ENCODE measurements at places on chromosomes 6 and 20. TPM values are rescaled to one million over a fixed set of nuclear protein-coding genes. Genes with fewer than 3 reads are reported as not detected.
A peak's percentile ranks its signal among the peaks of the same experiment; 100 is the strongest.

POPDC3 gene
- total RNA-seq, result not detected

VAPB gene
- total RNA-seq, result 32.6 TPM

AVP gene
- total RNA-seq, result not detected

PNPLA1 gene
- not detected for total RNA-seq

C6orf132 gene
- 0.29 TPM for total RNA-seq

- H3K27me3 ChIP-seq, result no peaks in the 10 kb centered on the region
- no peaks in the 10 kb centered on the region for H3K36me3 ChIP-seq
- H3K4me1 ChIP-seq, result no peaks in the 10 kb centered on the region
- no peak for DNase-seq
- no peak overlapping the region for H3K27ac ChIP-seq
Observed at GRCh38 chr20:44660581-44660980, 9.1 kb upstream of the ADA start.

DNA sequence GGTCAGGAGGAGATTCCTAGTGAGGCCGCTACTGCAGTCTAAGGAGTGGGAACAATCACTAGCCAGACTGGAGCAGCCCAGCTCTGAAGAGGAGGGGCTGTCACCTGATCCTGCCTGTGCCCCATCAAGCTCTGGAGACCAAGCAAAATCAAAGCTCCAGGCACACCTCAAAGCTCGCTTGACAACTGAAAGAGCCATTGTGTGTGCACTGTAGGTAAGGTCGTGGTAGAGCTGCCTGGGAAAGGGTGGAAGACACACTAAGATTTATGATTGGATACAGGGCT, 58.2 kb downstream of the CSE1L start:
- H3K36me3 ChIP-seq, result peaks cover 4% of the 10 kb centered on the region
- no peak overlapping the region for H3K4me3 ChIP-seq
- no peaks in the 10 kb centered on the region for H3K27me3 ChIP-seq
- no peak overlapping the region for H3K27ac ChIP-seq

DNA sequence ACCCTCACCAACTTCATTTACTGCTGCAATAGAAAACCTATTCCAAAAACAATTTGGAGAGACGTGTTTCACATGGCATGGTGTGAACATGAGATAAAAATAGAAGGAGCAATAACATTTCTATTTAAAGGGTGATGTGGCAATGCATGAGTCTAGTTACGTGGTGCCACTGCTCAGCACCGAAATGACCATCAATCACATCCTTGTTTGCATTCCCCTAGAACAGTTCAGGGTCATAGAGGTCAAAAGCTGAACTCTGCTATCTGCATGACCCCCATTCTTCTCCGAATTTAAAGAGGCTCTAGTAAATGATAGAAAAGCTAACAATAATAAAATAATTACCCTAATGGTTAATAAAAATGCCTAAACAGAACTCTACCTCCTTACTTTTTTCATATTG, 29.5 kb downstream of the ROS1 start:
- no peaks in the 10 kb centered on the region for H3K27me3 ChIP-seq
- H3K27ac ChIP-seq, result no peak overlapping the region
- H3K4me1 ChIP-seq, result peaks cover 36% of the 10 kb centered on the region
- no peak for DNase-seq
- H3K4me3 ChIP-seq, result no peak overlapping the region

- DNase-seq, result no peak
- no peaks in the 10 kb centered on the region for H3K36me3 ChIP-seq
- no peaks in the 10 kb centered on the region for H3K27me3 ChIP-seq
- H3K4me3 ChIP-seq, result no peak overlapping the region
- no peaks in the 10 kb centered on the region for H3K4me1 ChIP-seq
Observed at GRCh38 chr20:37686762-37687477, 6.9 kb upstream of the CTNNBL1 start.

- H3K36me3 ChIP-seq, result peaks cover 10% of the 10 kb centered on the region
- H3K4me3 ChIP-seq, result no peak overlapping the region
- H3K4me1 ChIP-seq, result no peaks in the 10 kb centered on the region
- no peak overlapping the region for H3K27ac ChIP-seq
Observed at GRCh38 chr6:158766621-158767455, 52.3 kb downstream of the EZR start.

DNA sequence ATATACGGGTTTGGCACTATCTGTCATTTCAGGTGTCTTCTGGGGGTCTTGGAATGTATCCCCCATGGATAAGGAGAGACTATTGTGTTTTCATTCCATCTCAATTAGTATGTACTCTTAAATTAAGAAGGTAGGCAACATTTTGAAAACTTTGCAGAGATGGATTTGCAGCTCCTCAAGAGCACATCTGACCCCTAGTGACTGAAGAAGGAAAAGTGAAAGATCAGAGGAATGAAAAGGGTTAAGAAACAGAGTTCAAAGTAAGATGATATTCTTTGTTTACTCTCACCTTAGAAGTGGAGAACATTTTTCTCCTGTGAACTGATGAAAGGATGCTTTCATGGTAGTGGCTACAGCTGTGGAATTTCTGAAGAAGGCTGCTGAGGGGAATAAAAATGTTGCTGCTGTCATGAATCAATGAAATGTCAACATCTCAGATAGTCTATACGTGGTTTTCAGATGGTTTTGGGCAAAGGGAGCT, 41.5 kb downstream of the SH3BGRL2 start:
- H3K4me3 ChIP-seq, result no peak overlapping the region
- no peak overlapping the region for H3K27ac ChIP-seq
- no peaks in the 10 kb centered on the region for H3K27me3 ChIP-seq
- H3K36me3 ChIP-seq, result peaks cover 5% of the 10 kb centered on the region
- H3K4me1 ChIP-seq, result no peaks in the 10 kb centered on the region
- no peak for DNase-seq

DNA sequence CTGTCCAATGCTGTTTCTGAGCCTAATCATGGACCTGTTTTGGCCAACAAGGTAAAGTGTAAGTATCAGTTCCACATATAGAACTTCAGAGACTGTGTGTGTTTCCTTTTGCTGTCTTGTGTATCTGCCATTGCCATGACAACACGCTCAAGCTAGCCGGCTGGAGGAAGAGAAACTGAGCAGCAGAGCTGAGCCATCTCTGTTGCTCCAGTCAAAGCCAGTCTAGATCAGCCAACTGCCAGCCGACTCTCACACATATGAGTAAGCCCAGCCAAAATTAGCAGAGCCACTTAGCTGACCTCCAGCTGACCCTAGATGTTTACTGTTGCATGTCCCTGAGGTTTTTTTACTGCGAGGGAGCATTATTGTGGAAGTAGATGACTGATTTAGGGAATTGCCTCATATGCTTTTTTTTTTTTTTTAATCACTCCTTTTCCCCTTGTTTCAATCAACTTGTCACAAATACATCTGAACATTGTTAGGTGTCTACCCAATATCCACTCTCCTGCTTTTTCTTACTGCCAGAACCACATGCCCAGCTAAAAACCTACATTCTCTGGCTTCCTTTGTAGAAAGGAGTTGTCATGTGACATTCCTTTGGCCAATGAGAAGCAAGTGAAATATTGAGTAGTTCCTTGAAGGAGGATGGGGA, 304.3 kb upstream of the SUPT3H start:
- DNase-seq, result no peak
- H3K27ac ChIP-seq, result no peak overlapping the region
- no peaks in the 10 kb centered on the region for H3K36me3 ChIP-seq
- no peaks in the 10 kb centered on the region for H3K4me1 ChIP-seq

GRCh38 chr6:73579851-73580246, 59.0 kb upstream of the EEF1A1 start:
- H3K36me3 ChIP-seq, result no peaks in the 10 kb centered on the region
- no peaks in the 10 kb centered on the region for H3K27me3 ChIP-seq
- DNase-seq, result peak; percentile 52
- no peak overlapping the region for H3K4me3 ChIP-seq
- H3K4me1 ChIP-seq, result peaks cover 15% of the 10 kb centered on the region

DNA sequence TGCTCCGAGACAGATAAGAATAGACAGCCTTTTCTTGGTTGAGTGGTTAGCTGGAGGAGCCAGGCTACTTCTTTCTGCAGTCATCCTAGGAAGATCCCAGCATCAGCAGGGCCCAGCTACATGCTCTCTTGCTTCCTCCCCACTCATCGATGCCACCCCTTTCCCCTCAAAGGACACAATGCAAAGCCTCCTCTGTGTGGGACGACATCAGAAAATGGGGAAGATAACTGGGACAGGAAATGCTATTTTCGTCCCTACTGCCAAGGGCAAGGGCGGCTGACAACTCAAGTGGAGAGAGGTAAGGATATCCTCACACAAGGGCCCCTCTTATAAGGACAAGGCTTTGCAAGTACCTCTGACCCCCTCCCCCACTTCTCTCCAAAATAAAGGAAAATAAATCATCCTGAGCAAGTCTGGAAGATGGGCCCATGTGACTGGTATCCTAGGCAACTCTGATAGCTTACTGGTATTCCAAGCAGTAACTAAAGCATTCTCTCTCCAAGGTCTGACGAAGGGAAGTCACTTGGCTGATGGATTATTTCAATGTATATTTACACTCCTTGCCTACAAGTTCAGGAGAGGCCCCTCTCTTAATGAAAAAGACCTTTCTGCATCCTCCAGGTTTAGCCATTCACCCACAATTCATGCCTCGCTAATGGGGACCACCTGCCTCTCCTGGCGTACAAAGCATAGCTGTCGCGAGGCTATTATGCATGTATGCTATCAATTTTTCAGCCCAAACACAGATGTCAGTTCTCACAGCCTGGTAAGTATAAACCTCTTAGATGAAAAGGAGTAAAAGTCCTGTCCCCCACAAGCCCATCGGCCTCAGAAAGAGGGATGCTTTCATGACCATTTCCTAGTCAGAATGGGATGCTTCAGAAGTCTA, 11.3 kb downstream of the ELMO2 start:
- no peak overlapping the region for H3K4me3 ChIP-seq
- H3K36me3 ChIP-seq, result no peaks in the 10 kb centered on the region
- H3K27ac ChIP-seq, result no peak overlapping the region

DNA sequence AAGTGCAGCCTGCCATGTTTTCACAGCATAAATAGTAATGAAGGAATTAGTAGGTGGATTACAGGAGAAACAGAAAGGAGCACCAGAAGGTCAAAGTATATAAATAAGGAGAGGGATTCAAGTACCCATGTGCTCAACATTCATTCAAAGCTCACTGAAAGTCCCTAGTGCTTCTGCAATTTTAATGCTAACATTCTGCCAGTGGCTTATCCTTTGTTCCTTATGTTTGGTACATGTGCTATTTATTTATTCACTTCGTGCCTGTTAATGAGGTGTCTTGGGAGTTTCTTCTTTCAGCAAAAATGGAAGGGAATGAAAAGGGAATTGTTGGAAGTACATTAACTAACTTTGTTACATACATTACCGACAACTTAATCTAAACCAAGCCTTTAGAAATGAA, 105.7 kb downstream of the CRYBG1 start:
- no peaks in the 10 kb centered on the region for H3K4me1 ChIP-seq
- no peak overlapping the region for H3K27ac ChIP-seq
- H3K36me3 ChIP-seq, result no peaks in the 10 kb centered on the region
- no peak for DNase-seq

- no peak for DNase-seq
- H3K4me3 ChIP-seq, result no peak overlapping the region
- no peak overlapping the region for H3K27ac ChIP-seq
- H3K27me3 ChIP-seq, result no peaks in the 10 kb centered on the region
- no peaks in the 10 kb centered on the region for H3K36me3 ChIP-seq
Observed at GRCh38 chr6:79574630-79575225, 37.5 kb upstream of the LCA5 start.

- no peaks in the 10 kb centered on the region for H3K4me1 ChIP-seq
- DNase-seq, result no peak
- no peak overlapping the region for H3K27ac ChIP-seq
- no peaks in the 10 kb centered on the region for H3K36me3 ChIP-seq
Observed at GRCh38 chr6:169008641-169009257, 244.9 kb downstream of the THBS2 start.

- DNase-seq, result no peak
- H3K36me3 ChIP-seq, result no peaks in the 10 kb centered on the region
- H3K4me3 ChIP-seq, result no peak overlapping the region
- H3K27me3 ChIP-seq, result no peaks in the 10 kb centered on the region
- H3K4me1 ChIP-seq, result no peaks in the 10 kb centered on the region
Observed at GRCh38 chr6:56786256-56786655, 143.6 kb upstream of the DST start.

DNA sequence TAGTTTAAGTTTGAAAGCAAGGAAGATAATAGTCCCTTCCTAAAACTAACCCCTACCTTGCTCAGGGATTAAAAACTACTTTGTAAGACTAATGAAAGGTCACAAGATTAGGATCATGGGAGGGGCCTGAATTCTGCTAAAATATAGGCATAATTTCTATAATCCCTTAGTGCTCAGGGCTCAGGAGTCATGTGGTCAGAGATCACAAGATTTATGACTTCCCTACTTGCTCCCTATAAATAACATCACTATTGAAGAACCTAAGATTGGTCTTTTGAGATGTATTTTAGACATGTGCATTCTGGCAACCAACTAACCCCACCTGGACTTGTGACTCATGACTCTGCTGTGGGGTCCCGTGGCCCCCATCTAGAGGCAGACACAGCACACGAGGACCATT, 81.1 kb downstream of the STMND1 start:
- no peak for DNase-seq
- H3K4me3 ChIP-seq, result no peak overlapping the region
- no peak overlapping the region for H3K27ac ChIP-seq
- no peaks in the 10 kb centered on the region for H3K4me1 ChIP-seq

- DNase-seq, result no peak
- H3K27ac ChIP-seq, result no peak overlapping the region
- no peaks in the 10 kb centered on the region for H3K4me1 ChIP-seq
- H3K36me3 ChIP-seq, result no peaks in the 10 kb centered on the region
Observed at GRCh38 chr20:9515741-9516233, 1.4 kb downstream of the LAMP5 start.

DNA sequence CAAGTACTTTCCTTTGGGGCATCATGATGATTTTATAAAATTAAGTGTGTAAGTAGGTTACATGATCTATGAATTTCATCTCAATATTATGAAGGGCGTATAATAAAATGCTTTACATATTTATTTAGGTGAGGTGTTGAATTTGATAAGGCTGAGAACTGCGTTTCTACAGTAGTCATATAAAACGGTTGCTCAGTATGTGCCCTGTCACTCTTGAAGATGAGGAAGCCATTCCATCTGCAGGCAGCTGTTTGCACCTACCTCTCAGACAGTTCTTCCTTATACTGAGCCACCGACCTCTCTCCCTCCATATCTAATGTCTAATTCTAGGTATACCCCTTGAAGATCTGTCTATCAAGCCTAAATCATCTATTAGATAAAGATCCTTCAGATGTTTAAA, 16.1 kb downstream of the NCOA7 start:
- no peaks in the 10 kb centered on the region for H3K4me1 ChIP-seq
- H3K36me3 ChIP-seq, result no peaks in the 10 kb centered on the region
- no peak overlapping the region for H3K4me3 ChIP-seq

GRCh38 chr6:42269553-42269952, 51.9 kb upstream of the MRPS10 start:
- no peak overlapping the region for H3K4me3 ChIP-seq
- DNase-seq, result no peak
- H3K4me1 ChIP-seq, result no peaks in the 10 kb centered on the region
